SW 1271 (cell line): ENCODE measurements at places on chromosomes 11 and 22.

GRCh38 chr11:131642756-131643531, 272.5 kb downstream of the NTM start:
- no peak for DNase-seq

DNA sequence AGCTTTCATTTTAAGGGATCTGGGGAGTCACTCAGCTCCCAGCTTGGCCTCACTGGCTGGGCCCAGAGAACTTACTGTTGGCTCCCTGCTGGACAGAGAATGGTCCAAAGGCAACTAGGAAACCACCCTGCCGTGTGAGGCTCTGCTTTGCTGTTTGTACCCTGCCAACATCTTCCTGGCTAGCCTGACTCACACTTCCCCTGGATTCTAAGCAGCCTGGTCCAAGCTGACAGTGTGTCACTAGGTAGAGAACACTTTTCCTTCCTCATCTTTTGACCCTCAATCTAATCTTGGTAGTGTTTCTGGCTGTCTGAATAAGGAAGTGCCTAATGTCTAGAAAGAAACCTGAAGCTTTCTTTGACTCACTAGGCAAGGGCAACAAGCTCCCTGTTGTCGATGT, 76.7 kb downstream of the FAR1 start:
- DNase-seq, result no peak

DNA sequence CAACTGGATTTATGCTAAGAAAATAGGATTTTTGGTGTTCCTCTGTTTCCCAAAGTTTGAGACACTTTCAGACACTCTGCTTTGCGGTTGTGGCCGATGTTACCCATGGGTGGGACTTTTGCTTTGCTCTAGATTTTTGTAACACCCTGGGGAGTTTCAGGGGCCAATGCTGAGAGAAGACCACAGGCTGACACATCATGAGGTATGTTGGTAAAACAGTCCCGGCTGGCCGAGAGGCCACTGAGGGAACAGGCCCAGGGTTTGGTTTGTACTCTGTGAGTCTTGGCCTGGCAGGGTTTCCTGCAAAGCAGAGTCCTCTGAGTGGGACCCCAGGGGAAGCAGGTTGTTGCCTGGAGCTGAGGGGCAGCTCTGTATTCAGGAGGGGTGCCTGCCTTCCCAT, 78.5 kb upstream of the PITPNB start:
- no peak for DNase-seq

GRCh38 chr11:104323841-104324240, 159.9 kb upstream of the PDGFD start:
- DNase-seq, result no peak

GRCh38 chr11:86746514-86746913, 53.8 kb upstream of the PRSS23 start:
- DNase-seq, result no peak

GRCh38 chr11:14969901-14970323, 2.2 kb downstream of the CALCA start:
- no peak for DNase-seq

DNA sequence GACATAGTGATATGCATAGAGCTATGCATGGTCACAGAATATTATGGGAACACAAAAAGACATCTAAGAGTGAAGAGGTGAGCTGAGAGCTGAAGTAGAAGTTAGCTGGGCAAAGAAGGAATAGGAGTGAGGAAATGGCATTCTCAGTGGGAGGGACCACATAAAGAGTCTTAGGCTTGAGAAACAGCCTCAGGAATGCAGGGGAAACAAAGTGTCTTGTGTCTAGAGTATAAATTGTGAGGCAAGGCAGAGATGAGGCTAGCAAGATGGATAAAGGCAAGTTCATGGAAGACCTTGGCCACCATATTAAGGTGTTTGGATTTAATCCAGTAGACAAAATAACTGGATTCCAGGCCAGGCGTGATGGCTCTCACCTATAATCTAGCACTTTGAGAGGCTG, 40.6 kb upstream of the CRTAM start:
- no peak for DNase-seq
